Ureter (tissue), 1 donor: ENCODE measurements at places on chromosomes 11 and 22.

DNA sequence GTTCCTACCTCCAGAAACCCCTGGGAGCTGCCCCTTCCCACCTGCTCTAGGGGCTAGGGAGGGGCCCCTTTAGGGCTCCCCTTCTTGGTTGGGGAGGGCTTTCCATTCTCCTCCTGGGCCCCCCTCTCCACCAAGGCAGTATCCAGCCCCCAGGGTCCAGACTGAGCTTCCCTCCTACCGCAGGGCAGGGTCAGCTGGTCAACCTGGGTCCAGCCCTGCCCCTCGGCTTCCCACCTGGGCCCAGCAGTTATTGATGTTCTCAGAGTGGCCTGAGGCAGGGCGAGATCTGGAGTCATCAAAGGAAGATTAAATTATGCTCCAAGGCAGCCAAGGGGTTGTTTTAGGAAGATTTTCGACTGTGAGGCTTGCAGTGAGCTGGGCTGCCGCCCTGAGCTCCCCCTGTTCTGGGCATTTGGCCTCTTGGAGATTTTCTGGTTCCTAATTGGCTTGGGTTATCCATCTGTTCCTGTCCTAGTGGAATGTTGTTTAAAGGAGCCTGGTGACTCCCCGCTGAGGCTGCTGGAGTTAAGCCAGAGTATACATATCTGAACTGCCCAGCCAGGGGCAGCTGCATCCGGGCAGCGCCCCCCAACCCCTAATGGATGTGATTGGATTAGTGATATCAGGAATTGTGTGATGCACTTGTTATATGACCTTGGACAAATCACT, 1.8 kb upstream of the SLC22A8 start:
- DNase-seq: no peak

DNA sequence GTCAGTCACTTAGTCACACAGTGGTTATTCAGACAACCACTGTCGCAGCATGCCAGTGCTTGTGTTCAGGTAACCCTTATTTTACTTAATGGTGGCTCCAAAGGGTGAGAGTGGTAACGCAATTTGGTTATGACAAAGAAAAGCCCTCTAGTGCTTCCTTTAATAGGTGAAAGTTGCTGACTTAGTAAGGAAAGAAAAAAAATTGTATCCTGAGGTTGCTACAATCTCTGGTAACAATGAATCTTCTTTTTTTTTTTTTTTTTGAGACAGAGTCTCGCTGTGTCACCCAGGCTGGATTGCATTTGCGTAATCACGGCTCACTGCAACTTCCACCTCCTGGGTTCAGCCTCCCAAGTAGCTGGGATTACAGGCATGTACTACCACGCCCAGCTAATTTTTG, 64.5 kb downstream of the C11orf91 start:
- DNase-seq: no peak

DNA sequence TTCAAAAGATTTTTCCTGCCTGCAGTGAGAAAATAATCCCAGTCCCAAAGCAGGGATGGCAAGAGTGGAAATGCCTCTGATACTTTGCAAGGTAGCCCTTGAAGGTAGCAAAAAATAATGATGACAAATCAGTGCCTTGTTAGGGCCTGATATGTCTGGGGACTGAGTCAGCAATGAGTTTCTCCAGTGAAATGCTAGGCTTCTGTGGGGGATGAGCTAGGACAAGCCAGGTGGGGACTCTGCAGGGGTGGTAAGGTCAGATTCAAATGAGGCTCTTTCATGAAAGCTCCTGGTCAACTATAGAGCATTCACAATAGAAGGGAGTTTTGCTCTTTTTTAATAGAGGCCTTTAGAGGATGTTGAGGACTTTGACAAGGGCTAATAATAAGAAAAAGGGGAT, 77.7 kb downstream of the ME3 start:
- DNase-seq: no peak

GRCh38 chr11:62921573-62922188, 518 bp upstream of the CHRM1 start:
- DNase-seq: no peak

DNA sequence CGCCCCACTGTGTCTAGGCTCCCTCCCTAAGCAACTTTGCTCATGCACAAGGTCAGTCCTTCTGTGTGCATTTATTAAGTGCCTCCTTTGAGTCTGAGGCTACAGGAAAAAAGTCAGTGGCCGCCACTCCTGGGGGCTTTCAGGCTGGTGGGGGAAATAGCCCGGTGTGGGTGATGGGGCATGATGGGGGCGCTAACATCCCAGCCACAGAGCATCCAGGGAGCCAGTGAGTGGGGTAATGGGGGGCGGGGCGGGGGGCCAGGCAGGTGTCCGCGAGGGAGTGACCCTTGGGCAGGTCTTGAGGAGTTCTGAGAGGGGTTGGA, 9.9 kb upstream of the EHD1 start:
- no peak for DNase-seq

- DNase-seq: no peak
Measured at GRCh38 chr11:79274636-79275331, 166.0 kb downstream of the TENM4 start.
